ENCODE measurements at places on chromosomes 2 and 18.

GRCh38 chr18:27712066-27712465 lies 464.9 kb downstream of the CDH2 start:
- no peak for DNase-seq

DNA sequence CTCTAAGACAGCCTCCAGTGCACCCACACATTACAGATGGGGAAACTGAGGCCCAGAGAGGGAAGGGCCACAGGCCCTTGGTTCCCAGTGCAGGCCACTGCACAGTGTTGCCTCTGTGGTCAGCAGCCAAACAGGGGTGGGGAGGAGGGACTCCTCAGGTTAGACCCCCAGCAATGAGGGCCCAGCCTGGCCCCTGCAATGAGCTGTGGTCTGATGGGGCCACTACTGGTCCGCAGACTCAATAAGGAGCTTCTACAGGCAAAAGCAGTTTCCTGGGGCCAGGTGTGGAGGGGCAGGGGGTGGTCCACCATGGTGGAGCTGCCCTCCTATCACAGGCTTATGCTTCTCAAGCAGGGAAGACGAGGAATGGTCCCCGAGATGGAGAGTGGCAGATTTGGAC lies 87.6 kb downstream of the HS1BP3 start:
- no peak for DNase-seq

GRCh38 chr2:64742678-64743077 lies 89.0 kb upstream of the SERTAD2 start:
- no peak for DNase-seq

GRCh38 chr18:31041271-31042083 lies 1.1 kb downstream of the DSC3 start:
- no peak for DNase-seq

DNA sequence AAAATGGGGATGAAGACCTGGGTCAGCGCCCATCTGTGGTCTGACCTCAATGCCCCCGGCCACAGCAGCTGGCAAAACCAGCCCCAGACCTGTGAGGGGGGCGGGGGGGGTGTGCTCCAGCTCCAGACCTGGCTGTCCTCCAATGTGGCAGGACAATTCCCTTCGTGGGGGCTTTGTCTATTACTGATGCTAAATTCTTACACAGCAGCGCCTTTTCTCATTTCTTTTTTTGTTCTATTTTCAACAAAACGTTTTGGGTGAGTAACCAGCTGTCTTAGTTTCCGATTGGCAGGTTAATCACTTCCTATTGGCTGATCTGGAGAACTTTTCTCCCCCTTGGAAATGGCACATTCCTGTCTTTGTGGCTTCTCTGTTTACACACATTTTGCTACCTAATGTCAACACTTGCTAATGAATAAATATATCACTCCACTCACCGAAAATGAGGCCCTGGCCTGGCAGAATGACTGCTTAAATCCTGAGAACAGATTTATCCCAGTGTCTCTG lies 4.4 kb downstream of the SMAD7 start:
- no peak for DNase-seq

DNA sequence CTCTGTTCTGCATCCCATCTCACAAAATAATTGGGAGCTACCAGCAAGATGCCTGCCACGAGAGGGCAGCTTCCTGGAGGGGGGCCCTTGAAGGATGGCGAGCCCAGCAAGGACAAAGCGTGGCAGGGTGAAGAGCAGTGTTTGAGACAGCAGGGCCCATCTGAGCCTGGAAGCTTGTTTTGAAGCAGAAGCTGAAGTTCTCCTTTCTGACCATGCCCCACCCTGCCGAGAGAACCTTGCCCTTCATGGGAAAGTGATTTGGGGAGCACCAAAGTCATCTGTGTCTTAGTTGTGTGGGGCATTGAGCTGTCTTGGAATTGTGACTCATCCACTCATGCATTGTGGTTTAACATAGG lies 216.3 kb downstream of the BCL11A start:
- DNase-seq, result no peak

DNA sequence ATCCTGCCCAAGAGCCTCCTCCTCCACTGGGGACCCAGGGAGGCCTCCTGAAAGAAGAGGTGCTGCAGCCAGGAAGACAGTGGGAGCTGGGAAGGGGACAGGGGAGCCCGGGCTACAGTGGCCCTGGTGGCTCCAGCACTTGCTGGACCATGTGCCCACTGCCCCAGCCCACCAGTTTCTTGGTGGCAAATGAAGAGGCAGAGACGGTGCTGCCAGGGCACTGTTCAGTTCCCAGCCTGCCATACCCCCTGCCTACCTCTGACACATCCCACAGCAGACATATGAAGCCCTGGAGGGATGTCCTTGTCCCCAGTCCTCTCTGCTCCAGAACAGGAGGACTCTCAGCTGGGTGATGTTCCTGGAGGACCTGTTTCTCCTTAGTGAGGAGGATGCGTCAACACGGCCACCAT lies 3.7 kb downstream of the RAMP1 start:
- no peak for DNase-seq

Measured in stimulated activated CD4-positive, alpha-beta T cell treated with anti-CD3 and anti-CD28 coated beads, Interleukin-4, amount 100 ng/mL, for 48 hours (primary cell).